ENCODE measurements at places on chromosomes 3 and 15.

GRCh38 chr3:101050866-101051265, 57.6 kb upstream of the ABI3BP start:
- DNase-seq = no peak

DNA sequence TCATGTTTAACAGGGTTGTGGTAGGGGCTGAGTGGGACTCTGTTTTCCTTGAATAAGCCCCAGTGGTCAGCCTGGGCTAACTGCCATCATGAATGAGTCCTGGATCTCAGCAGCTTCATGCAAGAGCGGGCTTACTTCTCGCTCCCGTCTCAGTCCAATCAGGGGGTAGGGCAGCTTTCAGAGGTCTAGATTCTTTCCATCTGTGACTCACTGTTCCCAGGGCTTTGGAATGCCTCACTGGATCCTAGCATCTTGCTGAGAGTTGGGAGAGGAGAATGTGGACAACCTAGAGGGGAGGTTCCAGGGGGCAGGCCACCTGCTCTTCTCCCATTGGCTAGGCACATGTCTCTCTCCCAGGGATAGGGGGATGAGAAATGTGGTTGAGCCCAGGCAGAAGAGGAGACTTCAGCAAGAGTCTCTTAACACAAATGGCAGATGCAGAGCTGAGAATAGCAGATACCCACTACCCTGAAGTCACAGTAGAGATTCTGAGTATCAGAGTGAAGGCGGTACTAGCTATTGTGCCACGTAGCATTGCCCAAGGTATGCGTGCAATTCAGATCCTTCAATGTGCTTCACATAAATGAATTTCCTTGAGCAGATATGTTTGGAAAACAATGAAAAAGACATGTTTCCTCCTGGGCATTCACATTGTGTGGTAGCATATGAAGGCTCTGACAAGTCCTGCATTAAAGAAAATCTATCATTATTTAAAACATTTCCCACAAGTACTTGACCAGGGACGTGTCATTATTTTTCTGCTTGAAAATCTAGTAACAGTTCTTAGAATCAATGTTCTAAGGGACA, 257.7 kb upstream of the PROK2 start:
- DNase-seq = no peak

GRCh38 chr3:77256584-77257503, 216.9 kb downstream of the ROBO2 start:
- DNase-seq = no peak

- peak; percentile 78 for DNase-seq
These were observed 6.9 kb upstream of the IL16 start for GRCh38 chr15:81189583-81190283.

GRCh38 chr3:29171043-29171990, 109.6 kb upstream of the RBMS3 start:
- no peak for DNase-seq

GRCh38 chr3:147090461-147090860, 315.9 kb downstream of the ZIC4 start:
- DNase-seq = no peak

DNA sequence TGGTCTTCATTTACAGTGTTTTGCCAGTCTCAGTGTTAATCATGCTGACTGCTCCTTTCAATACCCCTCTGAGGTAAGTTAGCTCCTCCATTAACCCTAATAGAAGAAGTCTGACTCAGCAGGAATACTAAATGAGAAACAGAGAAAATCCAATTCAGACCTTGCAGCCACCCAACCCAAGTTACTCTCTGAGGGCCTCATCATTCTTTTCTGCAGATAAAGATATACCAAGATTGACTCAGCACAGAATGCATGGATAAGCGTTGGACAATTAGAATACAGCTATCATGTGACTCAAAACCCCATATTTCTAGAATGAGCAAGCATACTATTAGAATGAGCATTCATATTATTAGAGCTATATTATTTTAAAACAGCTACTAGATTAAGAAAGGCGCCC, 389.1 kb upstream of the SGO1 start:
- DNase-seq = no peak

DNA sequence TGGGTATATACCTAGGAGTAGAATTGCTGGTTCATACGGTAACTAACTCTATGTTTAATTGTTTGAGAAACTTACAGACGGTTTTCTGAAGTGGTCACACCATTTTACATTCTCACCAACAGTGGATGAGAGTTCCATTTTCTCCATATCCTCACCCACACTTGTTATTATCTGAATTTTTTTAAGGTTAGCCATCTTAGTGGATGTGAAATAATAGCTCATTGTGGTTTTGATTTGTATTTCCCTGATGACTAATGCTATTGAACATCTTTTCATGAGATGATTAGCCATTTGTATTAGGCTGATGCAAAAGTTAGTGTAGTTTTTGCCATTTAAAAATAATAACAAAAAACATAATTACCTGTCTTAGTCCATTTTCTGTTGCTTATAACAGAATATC, 18.6 kb downstream of the CSTA start:
- no peak for DNase-seq
